ENCODE measurements at places on chromosomes 2 and 18. TPM values are rescaled to one million over a fixed set of nuclear protein-coding genes. Genes with fewer than 3 reads are reported as not detected.

ACMSD gene
- not detected for total RNA-seq

B4GALT6 gene
- total RNA-seq = 4.4 TPM

CNDP1 gene
- total RNA-seq = 0.10 TPM

PLEKHH2 gene
- total RNA-seq = 39.3 TPM

DNA sequence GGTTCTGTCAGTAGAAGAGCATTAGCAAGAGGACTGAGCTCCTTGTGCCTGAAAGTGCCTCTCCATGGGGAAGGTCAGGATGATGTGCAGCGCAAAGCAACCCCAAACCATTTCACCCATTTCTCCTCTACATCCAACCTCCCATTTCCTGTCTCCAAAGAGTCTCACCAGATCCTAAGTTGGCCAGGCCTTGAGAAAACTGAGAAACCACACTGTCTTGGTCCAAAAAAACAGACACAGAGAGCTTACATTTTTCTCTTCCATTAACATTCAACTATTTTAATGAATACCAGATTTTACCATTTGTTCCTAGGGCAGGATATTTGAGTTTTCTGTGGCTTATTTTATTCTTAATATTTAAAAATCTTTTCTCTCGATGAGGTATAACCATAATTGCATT, 195.0 kb downstream of the EPHA4 start:
- no peak for DNase-seq

- no peak for DNase-seq
Measured at GRCh38 chr2:240348522-240348921, 86.9 kb upstream of the GPC1 start.

ASB3 gene
- 30.4 TPM for total RNA-seq

DNA sequence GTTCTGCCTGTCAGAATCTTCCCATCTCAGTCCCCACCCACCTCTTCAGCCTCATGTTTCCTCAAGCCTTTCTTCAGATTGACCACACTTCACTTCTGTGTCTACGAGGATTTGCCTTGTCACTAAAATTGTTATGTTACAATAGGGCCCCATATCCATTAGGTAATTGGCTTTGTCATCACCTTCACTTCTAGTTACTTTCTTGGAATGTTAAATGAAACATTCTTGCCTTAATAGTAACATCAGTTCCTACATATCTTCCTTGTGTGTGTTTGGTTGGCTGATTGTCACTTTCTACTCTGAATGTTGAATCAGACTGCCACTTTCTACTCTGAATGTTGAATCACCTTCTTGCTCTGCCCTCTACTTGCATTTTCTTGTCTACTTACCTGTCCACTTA, 599.9 kb upstream of the NXPH2 start:
- no peak for DNase-seq

CNRIP1 gene
- total RNA-seq = 15.3 TPM

CYS1 gene
- total RNA-seq = 1.3 TPM

MOGAT1 gene
- 2.5 TPM for total RNA-seq

DNA sequence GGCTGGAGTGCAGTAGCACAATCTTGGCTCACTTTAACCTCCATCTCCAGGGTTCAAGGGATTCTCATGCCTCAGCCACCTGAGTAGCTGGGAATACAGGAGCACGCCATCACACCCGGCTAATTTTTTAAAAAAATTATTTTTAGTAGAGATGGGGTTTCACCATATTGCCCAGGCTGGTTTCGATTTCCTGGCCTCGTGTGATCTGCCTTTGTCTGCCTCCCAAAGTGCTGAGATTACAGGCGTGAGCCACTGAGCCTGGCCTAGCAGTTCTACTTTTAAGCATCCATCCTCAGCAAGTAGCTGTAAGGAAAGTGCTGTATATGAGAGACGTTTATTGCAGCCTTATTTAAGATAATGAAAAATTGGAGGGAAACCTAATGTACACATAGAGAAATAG, 79.7 kb downstream of the ZDBF2 start:
- no peak for DNase-seq

GRCh38 chr18:66553824-66554223, 50.1 kb downstream of the CDH19 start:
- DNase-seq = no peak

DNA sequence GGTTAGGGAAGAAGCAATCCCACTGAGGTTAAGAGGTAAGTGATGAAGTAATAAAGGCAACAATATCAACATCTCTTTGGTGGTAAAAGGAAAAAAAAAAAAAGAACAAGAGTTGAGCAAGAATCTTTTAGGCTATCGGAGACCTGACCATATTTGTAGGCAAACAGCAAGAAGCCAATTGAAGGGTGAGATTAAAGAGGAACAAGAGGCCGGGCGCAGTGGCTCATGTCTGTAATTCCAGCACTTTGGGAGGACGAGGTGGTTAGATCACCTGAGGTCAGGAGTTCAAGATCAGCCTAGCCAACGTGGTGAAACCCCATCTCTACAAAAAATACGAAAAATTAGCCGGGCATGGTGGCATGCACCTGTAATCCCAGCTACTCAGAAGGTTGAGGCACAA, 11.3 kb downstream of the VPS54 start:
- no peak for DNase-seq

DNA sequence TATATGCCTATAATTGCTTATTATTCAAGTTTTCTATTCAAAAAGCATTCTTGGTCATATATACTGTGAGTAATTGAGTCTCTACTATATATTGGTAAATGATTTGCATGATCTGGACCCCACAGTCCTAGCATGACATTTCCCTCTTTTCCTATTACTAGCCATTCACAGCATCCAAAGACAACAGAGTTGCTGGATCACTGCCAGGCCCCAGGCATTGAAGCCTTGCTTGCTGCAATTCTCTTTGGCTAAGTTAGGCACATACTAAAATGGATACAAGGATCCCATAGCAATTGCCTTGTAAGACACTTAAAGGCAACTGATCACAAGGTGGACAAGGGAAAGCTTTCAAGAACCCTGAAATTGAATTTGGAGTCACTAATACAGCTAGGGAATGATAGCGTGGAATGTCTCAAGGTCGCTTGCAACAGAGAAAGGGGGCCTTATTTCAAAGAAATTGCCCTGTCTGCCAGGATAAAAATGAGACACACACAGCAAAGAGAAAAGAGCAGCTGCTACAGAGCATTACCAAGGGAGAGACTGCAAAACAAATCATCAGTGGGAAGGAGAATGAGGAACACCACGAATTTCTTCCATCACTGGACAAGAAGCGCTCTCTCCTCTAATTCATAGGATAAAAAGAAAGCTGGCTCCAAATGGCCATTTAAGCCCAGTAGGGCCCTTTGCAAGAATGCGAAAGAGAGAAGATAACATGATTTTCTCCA, 77.1 kb upstream of the EPHA4 start:
- DNase-seq = no peak

CRYGD gene
- not detected for total RNA-seq

DNA sequence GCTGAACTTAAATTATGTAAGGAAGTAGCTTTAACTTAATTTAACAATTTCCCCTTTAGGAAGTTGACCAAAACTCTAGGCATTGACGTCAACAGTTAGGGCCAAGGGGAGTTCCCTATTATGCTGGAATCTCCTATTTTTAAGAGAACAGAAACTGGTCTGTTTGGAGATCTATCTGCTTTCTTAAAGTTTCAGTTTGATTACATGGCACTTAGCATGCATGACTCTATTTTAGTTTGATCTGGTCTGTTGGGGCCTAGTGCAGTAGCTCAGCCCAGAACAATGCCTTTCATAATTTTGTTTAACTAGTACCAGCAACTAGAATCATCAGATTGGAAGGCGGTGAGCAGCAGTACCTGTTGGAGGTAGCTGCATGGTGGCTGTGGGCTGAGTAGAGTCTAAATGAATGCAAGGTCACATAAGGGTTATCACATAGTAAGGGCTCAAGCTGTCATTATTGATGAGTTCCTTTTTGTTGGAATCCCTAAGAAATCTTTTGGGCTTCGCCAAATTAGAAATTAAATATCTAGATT, 60.5 kb upstream of the ZNG1B start:
- DNase-seq = no peak

DNA sequence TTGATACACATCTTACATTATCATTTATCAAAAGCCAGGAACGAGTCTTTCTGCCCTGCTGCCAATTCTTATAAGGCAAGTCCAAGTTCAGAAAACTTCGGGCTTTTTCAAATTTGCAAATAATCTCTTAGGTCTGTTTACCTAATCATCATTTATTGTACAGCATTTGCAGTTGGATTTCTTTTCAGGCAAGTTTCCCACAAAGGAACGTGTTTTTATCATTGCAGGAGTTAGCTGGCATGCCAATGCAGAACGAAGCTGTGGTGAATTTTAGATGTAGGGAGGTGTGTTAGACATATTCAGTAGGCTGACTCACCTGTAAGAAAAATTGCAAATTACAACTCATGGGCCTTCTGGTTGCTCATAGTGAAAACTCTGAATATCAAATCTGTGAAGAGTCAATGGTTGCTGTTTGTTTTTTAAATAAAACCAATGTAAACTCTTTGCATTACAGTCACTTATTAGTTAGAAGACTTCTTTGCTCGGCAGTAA, 209.6 kb downstream of the SRBD1 start:
- DNase-seq = no peak

IWS1 gene
- 36.2 TPM for total RNA-seq

POTEI gene
- total RNA-seq = 0.10 TPM

DNA sequence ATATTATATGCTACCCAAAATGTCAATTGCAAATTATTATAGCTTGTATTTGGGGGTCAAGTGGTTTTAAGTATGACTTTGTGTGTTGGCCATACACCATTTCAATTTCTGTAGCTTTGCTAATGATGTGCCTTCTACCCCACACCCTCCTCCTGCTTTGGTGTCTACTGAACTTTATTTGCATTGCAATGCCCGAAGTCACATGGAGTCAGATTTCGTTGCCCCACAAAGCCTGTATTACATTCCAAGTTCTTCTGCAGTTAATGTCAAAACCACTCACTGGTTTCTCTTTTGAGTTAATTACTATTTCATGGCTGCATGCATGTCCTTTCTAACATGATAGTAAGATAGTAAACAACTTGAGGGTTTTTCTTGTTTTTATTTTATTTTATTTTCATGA, 528.9 kb downstream of the RIT2 start:
- DNase-seq = no peak

CASP8 gene
- total RNA-seq = 17.0 TPM

PELI1 gene
- total RNA-seq = 53.9 TPM

DNA sequence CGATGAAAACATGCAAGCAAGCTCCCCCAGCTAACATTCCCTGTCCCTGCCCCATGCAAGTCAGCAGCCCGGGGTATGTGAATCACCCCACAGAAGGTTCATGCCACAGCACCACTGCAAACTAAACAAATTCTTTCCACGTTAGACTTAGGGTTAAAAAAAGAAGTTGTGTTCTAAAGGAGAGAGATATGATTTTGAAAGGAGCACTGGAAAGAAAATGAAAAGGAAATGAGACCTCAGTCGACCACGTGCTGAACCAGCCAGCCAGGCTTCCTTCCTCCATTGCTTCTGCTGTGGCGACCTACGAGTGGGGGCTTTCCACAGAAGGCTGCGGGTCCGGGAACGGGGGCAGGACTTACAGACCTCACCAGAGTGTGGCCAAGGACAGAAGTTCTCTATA, 52.0 kb downstream of the ARL4C start:
- no peak for DNase-seq

DNA sequence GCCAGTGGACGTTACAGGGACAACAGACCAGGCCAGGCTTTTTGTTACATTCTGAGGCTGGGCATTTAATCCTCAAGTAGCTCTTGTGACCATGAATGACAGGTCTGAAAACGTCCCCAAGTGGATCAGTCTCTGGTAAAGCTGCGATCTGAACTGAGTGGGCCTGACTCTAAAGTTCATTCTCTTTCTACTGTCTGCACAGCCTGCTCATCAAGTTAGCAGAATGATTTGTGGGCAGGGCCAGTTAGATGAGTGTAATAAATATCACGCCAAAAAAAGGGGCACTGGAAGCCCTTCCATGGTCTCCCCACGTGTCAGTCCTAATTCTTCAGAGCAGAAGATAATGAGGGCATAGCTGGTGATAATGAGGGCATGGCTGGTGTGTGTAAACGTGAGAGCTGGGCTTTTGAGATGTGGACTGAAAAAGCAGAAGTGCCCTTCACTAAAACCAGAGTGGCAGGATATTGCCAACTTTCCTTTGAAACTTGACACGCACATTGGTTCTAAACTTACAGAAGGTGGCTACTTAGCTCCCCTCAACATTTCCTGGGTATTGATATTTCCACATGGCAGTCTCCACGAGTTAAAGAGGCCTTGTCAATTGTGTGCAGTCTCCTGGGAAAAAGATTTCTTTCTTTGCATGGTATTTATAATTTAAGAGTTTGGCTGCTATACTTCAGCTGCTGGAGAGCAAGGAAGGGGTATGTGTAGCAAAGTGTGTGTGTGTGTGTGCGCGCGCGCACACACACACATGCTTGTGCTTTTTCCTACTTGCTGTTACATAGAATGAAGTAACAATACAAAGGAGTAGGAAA, 72.7 kb upstream of the LYPD6B start:
- no peak for DNase-seq

INHA gene
- total RNA-seq = 0.10 TPM
